ENCODE measurements at places on chromosomes 6 and 20.

DNA sequence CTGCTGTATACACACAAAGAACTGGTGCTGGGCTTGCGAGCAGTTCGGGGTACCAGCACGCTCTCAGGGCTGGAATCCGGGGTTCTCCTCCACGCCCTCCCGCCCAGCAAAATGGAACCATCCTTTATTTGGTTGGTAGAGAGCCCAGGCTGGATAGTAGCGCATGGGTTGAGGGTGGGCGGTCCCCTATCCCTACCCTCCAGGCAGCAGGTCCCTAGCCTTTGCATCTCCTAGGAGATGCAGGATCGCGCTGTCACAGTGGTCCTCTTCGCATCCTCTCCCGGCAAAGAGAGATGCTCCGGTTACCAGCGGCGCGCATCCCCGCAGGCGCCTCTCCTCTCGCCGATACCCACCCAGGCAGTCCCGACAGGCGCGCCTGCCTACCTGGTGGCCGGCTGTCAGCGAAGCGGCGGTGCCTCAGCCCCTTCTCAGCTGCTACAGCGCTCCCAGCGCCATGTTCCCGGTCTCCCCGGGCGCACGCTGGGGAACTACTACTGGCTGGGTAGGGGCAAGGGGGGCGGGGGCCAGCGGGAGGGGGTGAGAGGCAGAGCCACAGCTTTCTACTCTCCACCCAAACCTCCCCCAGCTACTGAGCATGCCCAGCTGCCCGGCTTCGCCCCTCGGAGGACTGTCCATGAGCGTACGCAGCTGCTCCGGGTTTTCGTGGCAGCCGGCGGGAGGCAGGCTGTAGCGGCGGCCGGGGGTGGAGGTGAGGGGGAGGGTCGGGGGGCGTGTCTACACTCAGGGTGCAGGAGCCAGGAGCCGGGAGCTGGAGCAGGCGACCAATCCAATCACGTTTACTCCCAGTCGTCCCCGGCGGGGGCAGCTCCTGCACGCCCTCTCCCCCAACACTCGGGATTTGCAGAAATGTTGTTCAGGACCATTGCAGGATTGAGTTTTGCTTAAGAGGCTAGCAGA, at the start of gene PAK5:
Gene PAK5, minus strand, starts transcription at position 699 of the 918 bp plus-strand sequence. CDS start 194,748 bp downstream, outside the sequence.
- peak; percentile 63 for DNase-seq

- peak; percentile 54 for DNase-seq
Observed at GRCh38 chr6:111361648-111362047, 121.4 kb downstream of the REV3L start.

GRCh38 chr6:170129691-170130171, 161.1 kb downstream of the DLL1 start:
- DNase-seq, result no peak

DNA sequence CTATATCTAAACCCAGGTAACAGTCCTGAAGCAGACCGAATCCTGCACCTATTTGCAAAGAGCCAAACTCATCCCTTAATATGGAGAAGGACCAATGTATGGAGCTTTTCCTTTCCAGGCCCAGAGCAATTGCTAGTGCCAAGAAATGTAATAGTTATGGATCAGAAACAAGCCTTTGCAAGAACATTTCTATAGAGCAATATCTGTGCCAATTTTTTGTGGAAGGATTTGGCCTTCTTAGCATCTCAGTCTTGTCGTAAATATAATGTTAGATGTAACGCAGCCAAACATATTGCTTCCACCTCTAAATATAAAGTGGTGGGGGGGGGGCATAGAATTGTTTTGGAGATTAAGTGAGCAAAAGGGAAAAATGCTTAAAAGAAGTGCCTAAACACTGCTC, 2.7 kb downstream of the KIAA0408 start:
- DNase-seq, result no peak

DNA sequence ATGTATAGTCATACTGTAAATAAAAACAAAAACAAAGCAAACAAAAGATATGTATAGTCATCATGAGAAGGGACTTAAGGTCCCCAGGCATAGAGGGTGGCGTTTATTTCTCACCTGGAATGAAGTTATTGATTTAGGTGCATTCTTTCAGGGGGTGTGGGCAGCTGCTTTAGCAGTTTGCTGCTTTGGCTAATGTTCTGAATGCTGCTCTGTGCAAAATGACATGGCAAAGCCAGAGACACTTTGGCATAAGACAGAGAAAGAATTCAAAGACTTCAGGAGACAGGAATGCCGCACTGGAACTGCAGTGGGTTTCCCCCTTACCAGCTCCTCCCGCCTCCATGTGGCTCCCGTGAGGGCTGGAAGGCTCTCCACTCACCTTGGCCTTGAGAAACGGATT, 36.4 kb upstream of the NELFCD start:
- no peak for DNase-seq

All from fibroblast of skin of right biceps (primary cell).